ENCODE measurements at places on chromosomes 11 and 22.
A peak's percentile ranks its signal among the peaks of the same experiment; 100 is the strongest.

DNA sequence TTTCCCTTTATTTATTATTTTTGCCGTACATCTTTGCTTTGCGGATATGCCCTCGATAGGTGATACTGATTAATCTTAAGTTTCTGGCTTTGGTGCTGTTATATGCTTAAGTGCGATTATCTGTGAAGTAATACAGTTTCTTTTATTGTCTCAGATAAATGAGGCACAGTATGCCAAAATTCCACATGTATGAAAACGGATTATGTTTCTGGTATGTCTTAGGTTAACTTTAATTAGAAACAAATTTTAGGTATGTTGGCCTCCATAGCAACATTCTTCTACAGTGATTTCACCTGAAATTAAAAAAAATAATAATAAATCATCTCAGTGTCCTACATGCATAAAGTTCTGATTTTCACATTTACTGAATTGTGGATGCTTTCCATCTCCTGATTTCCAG, 119.2 kb downstream of the ARHGAP42 start:
- DNase-seq: no peak

- DNase-seq: no peak
These were observed 1.6 kb downstream of the CADM1 start for GRCh38 chr11:115502636-115503082.

- DNase-seq: no peak
These were observed 136.7 kb upstream of the FAT3 start for GRCh38 chr11:92087725-92088537.

GRCh38 chr22:35749808-35750207, 32.1 kb downstream of the APOL5 start:
- no peak for DNase-seq

- no peak for DNase-seq
These were observed 69.2 kb downstream of the ISX start for GRCh38 chr22:35135165-35135564.

DNA sequence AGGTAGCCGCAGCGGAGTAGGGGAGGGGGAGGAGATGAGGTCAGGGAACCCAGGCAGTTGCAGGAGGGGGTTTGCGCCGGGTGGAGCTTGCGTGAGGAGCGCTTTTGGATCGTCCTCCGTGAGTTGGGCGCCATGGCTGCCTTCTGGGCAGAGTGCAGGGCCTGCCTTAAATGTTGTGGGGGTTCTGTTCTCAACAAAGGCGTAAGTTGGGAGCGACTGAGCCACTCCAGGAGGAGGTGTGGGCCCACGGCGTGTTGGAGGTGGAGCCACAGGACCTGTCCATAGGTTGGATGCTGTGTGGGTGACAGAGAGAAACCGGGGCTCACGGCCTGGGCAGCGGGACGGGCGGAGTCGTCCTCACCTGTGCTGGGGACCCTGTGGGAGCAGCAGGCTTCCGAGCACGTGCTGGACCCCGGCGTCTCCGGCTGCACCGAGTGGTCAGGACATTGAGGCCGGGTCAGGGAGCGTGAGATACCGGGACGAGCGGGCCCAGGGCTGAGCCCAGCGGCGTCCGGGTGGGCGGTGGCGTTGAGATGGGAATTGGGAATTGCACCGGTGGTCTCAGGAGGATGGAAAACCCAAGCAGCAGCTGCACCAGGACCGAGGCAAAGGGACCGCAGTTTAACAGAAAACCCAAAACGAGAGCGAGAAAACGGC, 977 bp upstream of the PGGHG start:
- DNase-seq: no peak

DNA sequence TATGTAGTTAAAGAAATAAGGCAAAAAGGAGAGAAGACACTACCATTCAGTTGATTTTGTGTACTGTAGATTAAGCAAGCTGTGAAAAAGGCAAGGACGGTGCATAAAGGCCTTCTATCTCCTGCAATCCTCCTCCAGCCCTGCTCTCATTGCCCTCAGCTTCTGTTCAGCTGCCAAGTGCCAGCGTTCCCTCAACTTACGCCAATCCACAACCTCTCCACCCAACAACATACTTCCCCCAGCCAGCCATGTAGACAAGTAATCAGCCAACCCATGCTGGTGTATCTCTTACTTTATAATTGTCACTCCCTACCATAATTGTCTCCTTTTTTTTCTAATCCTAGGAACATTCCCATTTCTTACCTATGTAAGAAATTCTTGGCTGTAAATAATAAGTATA, 30.1 kb upstream of the ANO5 start:
- DNase-seq: no peak

- DNase-seq: no peak
These were observed 171.0 kb downstream of the NELL1 start for GRCh38 chr11:20840341-20840740.

DNA sequence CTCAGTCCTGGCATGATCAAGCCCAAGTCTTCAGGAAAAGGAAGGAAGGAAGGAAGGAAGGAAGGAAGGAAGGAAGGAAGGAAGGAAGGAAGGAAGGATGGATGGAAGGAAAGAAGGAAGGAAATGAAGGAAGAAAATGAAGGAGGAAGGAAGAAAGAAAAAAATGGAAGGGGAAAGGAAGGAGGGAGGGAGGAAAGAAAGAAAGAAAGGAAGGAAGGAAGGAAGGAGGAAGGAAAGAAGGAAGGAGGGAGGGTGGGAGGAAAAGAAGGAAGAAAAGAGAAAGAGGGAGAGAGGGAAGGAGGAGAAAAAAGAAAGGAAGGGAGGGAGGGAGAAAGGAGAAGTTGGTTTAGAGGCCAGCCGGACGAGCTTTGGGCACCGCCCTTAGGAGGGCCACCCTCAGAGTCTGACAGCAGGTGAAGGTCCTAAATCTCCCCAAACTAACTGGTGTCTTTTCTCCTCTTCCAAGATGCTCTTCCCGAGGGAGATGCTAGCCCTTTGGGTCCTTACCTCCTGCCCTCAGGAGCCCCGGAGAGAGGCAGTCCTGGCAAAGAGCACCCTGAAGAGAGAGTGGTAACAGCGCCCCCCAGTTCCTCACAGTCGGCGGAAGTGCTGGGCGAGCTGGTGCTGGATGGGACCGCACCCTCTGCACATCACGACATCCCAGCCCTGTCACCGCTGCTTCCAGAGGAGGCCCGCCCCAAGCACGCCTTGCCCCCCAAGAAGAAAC, 122.8 kb downstream of the SEZ6L start:
- DNase-seq: no peak

- DNase-seq: no peak
These were observed 165.8 kb upstream of the NARS2 start for GRCh38 chr11:78740199-78741071.

- no peak for DNase-seq
These were observed 13.6 kb downstream of the MRGPRD start for GRCh38 chr11:68966894-68967780.

GRCh38 chr22:26724414-26724813, 67.0 kb downstream of the MIAT start:
- no peak for DNase-seq

- DNase-seq: peak; percentile 86
These were observed 134.3 kb downstream of the TEAD1 start for GRCh38 chr11:12808519-12808918.

GRCh38 chr11:26827567-26828081, 105.8 kb upstream of the SLC5A12 start:
- DNase-seq: peak; percentile 53

- DNase-seq: peak; percentile 29
These were observed 140.2 kb downstream of the SNX19 start for GRCh38 chr11:130776061-130776419.

DNA sequence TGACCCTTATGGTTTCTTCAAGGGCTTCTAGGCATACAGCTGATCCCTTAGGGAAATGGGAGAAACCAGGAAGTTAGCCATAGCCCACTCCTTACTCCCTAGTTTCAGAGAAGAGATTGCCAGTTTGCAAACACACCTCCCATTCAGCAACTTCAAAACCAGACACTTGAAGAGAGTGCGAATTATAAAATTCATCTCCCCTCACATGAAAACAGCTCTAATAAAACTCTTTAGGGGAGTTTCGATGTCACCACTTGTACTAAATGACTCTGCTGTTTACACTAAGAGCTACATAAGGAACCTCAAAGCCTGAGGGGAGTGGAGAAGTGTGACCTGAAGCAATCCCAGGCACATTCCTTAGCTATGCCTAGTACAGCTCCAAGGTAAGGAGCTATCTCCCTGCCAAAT, 8.3 kb downstream of the LGR4 start:
- peak; percentile 53 for DNase-seq

DNA sequence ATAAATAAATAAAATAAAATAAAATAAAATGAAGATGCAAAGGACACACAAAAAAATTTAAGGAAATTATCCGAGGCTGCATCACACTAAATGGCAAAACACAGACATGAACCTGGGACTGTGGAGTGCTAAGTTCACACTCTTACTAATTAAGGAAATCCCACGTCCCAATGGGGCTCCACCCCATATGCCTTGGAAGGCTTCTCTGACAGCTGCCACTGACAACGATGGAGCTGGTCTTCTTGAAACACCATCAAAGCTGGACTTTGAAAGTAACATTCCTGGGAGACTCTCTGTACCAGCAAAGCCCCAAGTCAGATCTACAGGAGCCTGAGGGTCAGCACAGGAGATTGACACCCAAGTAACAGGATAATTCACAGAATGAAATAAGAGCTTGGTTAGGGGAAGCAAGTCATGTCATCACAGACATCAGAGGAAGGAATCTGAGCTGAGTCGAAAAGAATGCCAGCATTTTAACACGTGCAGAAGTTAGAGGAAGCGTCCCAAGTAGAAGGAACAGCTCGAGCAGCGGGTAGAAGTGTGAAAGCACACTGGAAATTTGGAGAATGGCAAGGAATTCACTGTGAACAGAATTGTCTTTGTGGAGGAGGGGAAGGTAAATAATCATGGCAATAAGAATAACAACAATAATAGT, 13.8 kb downstream of the TPST2 start:
- peak; percentile 49 for DNase-seq

DNA sequence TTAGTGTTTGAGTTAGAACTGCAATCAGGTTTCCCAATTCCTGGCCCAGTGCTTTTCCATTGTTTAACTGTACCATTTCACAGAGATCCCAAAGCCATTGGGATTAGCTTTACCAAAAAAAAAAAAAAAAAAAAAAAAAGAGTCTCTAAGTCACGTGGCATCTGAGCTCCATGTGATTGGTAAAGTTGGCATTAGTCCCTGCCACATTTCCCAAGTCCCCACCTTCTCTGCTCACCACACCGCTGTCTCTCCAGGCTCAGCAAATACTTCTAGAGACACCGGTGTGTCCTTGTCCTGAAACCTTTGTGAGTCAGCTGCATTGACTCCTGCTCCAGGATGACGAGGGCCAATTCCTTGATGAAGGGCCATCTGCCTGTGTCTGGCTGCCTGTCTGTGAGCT, 305.3 kb downstream of the KIRREL3 start:
- DNase-seq: peak; percentile 8

DNA sequence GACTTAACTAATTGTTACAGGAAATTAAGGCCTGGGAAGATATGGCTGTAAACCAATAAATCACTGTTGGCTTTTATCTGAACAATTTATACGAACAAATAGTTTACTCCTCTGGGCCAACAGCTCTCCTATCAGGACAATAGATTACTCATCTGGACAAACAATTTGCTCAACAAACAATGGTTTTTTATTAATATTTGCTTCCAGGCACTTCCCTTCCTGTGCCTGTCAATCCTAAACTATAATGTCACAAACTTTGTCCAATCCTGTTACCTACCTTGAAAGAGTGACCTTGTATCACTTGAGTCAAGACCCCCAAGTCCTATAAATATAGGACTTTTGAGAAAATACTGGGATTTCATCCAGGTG, 87.6 kb upstream of the OR9Q1 start:
- DNase-seq: no peak

DNA sequence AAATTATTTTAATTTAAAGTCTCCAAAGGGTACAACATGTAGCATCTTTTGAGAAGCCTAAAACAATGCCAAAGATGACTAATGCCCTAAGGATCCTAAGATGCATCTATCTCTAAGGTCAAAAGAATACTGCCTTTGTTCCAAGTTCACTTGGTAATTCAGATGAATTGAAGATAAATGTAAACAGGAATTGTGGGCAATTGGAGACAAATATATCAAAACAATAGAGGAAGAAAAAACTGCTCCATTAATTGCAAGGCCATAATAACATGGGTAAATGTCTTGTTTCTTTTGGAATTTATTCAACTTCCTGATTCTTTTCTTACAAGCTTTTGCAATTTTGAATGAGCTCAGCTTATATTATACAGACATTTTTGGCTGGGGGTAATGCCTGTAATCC, 338.6 kb downstream of the TTC28 start:
- peak; percentile 17 for DNase-seq

- no peak for DNase-seq
These were observed 495.0 kb downstream of the BRD1 start for GRCh38 chr22:49332691-49333090.

DNA sequence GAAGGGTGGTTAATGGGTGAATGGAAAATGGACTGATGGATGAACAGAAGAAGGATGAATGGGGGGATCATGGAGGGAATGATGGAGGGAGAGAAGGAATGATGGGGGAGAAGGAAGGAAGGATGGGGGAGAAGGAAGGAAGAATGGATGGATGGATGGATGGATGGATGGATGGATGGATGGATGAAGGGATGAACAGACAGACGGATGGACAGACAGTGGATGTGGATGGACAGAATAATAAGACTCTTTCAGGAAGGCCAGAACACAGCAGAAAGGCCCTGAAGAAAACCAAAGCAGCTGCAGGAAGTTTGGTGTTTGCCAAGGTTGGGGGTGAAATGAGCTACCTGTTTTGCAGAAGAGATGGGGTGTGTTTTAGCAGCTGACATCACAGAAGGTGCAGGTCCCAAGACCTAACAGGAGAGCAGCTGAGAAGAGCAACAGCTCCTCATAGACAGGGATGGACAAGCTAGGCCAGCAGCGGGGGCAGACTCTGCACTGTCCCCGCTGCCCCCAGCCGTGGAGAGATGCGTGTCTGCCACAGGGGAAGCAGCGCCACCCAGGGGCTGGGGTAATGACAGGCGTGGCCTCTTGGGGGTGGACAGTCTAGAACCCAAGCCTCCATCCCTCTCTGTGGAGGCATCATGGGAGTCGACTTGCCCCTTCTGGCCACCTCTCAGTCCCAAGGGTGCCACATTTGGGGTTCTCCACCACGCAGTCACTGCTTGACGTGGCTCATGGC, 17.9 kb downstream of the C1QTNF6 start:
- DNase-seq: no peak

DNA sequence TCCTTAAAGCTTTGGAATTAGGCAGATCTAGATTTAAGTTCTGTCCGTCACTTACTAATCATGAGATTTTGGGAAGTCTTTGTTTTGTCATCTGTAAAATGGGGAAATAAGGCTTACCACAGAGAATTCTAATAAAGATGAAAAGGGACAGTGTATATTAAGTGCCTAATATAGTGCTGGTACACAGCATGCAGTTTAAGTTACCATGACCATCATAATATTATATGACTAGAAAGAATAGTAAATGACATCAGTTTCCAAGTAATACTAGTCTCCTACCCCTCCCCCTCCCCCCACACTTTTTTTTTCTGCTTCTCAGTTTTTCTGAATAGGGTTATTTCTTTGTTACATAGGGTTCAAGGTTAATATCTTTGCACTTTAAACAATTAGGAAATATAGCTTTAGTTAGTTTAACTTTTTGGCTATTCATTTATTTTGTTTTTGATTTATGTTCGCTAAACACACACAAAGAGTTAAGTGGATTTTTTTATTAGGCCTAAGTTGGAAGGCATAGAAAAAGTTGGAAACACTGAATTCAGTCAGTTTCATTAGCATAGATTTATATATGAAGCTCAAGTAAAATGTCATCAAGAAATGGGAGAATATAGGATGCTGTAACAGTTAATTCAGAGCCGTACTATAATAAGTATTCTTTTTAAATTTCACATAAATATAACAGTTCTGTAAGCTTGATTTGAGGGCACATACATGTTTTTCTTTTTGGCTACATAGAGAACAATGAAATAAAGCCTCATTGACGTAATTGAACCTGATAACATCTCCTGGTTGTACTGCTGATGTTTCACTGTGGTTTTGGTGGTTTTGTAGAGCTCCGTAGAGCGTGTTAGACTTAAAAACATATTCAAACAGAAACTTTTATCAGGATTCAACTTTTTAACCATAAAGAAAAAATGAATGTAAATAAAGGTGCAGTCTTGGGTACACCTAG, 121.2 kb downstream of the PDE3B start:
- no peak for DNase-seq

Data from fibroblast of skin of back (primary cell).